ENCODE measurements at places on chromosomes 7 and 10.

DNA sequence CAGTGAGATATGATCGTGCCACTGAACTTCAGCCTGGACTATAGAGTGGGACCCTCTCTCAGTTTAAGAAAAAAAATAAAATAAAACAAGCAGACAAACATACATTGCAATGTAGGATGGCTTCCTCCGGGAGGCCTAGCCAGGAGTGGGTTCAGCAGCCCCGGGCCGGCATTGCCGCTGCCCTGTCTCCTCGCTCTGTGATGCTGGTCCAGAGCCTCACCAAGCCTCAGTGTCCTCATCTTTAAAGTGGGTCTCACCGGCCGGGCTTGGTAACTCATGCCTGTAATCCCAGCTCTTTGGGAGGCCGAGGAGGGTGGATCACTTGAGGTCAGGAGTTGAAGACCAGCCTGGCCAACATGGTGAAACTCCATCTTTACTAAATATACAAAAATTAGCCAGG is 71.6 kb downstream of the PTPRE start:
- no peak for DNase-seq

DNA sequence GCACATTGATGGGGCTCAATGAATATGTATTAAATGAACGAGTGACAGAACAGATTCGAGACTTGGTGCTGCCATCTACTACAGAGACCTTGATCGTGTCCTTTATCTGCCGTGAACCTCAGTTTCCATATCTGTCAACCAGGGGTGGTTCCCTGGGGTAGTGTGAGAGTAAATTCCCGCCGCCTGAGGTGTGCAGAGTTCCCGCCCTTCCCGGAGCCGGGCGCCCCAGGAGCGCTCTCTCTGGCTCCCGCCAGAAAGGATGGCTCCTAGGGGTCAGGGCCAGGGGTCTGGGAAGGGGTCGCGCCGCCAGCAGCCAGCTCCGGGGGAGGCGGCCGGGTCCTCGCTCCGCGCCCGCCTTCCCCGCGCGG is 333 bp upstream of the PLCE1 start:
- DNase-seq: no peak

GRCh38 chr7:149669121-149669818 is 104.1 kb downstream of the ZNF467 start:
- no peak for DNase-seq

GRCh38 chr10:101182936-101183335 is 46.3 kb downstream of the LBX1 start:
- no peak for DNase-seq

- DNase-seq: no peak
These were observed 6.7 kb downstream of the IFIT5 start for GRCh38 chr10:89421018-89421476.

DNA sequence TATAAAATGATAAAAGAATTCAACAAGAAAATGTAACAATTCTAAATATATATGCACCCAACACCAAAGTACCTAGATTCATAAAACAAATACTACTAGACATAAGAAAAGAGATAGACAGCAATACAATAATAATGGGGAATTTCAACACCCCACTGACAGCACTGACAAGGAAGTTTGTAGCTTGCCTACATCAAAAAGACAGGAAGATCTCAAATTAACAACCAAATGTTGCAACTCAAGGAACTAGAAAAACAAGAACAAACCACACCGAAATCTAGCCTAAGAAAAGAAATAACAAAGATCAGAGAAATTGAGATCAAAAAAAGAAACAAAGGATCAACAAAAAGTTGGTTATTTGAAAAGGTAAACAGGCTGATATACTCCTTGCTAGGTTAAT is 36.5 kb upstream of the TNKS2 start:
- DNase-seq: no peak

- no peak for DNase-seq
These were observed 53.2 kb downstream of the ABI1 start for GRCh38 chr10:26807532-26807931.

GRCh38 chr7:89023877-89024276 is 228.3 kb upstream of the TEX47 start:
- no peak for DNase-seq

DNA sequence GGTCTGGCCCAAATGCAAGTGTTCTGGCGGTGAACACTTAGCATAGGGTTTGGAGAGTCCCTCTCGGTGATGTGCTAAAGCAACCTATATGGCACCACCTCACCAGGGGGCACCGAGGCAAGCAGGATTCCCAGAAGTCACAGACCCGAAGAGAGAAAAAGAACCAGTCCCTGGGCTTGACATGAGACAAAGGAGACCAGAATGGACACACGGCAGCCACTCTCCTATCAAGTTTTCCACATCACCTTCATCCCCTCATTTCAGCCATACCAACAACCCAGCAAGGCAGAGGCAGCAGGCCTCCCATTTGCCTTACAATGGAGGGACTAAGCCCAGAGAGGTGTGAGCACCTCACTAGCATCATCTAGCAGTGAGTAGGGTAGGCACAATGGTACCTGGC is 19.7 kb downstream of the GPRIN2 start:
- DNase-seq: no peak

Measured in AG04450 (cell line).